CD8-positive, alpha-beta memory T cell (primary cell): ENCODE measurements at places on chromosomes 3 and 15. TPM values are rescaled to one million over a fixed set of nuclear protein-coding genes. Genes with fewer than 3 reads are reported as not detected.

GRCh38 chr3:6516143-6516542 is 344.8 kb upstream of the GRM7 start:
- no peaks in the 10 kb centered on the region for H3K4me1 ChIP-seq
- no peak overlapping the region for H3K27ac ChIP-seq
- DNase-seq = no peak
- H3K27me3 ChIP-seq = no peaks in the 10 kb centered on the region
- H3K36me3 ChIP-seq = no peaks in the 10 kb centered on the region

GABRR3 gene
- total RNA-seq = not detected

- no peaks in the 10 kb centered on the region for H3K4me1 ChIP-seq
- H3K4me3 ChIP-seq = no peak overlapping the region
- H3K36me3 ChIP-seq = no peaks in the 10 kb centered on the region
- DNase-seq = no peak
- no peak overlapping the region for H3K27ac ChIP-seq
Observed at GRCh38 chr15:93520206-93520605, 431.2 kb upstream of the RGMA start.

ROBO2 gene
- total RNA-seq = not detected

LEKR1 gene
- 0.55 TPM for total RNA-seq

- H3K36me3 ChIP-seq = no peaks in the 10 kb centered on the region
- DNase-seq = no peak
- no peaks in the 10 kb centered on the region for H3K4me1 ChIP-seq
- H3K27me3 ChIP-seq = no peaks in the 10 kb centered on the region
- no peak overlapping the region for H3K4me3 ChIP-seq
- H3K27ac ChIP-seq = no peak overlapping the region
Observed at GRCh38 chr3:83928391-83928790, 1030.4 kb upstream of the CADM2 start.

DNA sequence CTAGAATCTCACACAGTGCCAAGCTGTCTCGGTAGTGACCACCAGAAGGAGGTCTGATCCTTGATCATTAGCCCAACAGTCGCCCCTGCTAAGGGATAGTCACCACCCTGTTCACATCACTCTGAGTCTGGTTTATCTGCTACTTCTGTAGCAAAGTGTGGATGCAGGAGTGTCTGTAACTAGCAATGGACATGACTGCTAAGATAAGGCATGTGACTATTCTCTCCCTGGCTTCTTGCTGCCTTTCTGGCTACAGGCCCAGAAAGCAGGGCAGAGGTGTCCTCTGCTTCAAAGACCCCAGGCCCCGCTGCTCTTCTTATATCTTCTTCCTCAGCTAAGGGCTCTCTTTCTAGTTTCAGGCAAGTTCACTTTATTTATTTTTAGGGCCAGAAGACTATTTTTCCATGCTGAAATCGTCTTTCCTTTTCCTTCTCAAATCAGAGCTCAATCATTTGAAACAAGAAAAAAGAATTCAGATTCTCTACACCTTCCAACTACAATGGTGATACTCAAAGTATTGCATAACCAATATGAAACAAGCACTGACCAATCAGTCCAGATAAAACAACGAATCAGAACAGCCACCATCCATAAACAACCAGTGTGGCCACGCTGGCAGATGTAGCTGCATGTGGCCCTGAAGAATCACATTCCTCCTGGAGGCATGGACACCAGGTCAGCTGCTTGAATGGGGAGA is 8.0 kb upstream of the KNG1 start:
- no peaks in the 10 kb centered on the region for H3K4me1 ChIP-seq
- H3K27ac ChIP-seq = no peak overlapping the region
- H3K27me3 ChIP-seq = peaks cover 4% of the 10 kb centered on the region
- no peak overlapping the region for H3K4me3 ChIP-seq
- no peaks in the 10 kb centered on the region for H3K36me3 ChIP-seq
